Aorta (tissue), 5 donors: ENCODE measurements at places on chromosomes 1 and 21. TPM values are rescaled to one million over a fixed set of nuclear protein-coding genes. Genes with fewer than 3 reads are reported as not detected.

ANGPTL3 gene
- total RNA-seq: not detected

ODR4 gene
- total RNA-seq: 18.2 TPM

NTRK1 gene
- 1.2 TPM for total RNA-seq

LRRC7 gene
- total RNA-seq: 1.3 TPM

CD1B gene
- total RNA-seq: not detected

IL20 gene
- total RNA-seq: not detected

ASCL5 gene
- not detected for total RNA-seq

LMX1A gene
- total RNA-seq: 0.84 TPM

FCER1A gene
- total RNA-seq: 3.9 TPM

ADIPOR1 gene
- 61.3 TPM for total RNA-seq

SIK1 gene
- 18.1 TPM for total RNA-seq

TMPRSS15 gene
- not detected for total RNA-seq

- H3K27ac ChIP-seq: no peak overlapping the region
- H3K4me3 ChIP-seq: no peak overlapping the region
- H3K27me3 ChIP-seq: no peaks in the 10 kb centered on the region
- no peak for DNase-seq
- no peaks in the 10 kb centered on the region for H3K36me3 ChIP-seq
Measured at GRCh38 chr1:169259816-169260215, 107.8 kb downstream of the NME7 start.

GRCh38 chr1:168903237-168903830, 174.3 kb upstream of the DPT start:
- no peak for DNase-seq
- no peaks in the 10 kb centered on the region for H3K4me1 ChIP-seq
- H3K36me3 ChIP-seq: no peaks in the 10 kb centered on the region

DNA sequence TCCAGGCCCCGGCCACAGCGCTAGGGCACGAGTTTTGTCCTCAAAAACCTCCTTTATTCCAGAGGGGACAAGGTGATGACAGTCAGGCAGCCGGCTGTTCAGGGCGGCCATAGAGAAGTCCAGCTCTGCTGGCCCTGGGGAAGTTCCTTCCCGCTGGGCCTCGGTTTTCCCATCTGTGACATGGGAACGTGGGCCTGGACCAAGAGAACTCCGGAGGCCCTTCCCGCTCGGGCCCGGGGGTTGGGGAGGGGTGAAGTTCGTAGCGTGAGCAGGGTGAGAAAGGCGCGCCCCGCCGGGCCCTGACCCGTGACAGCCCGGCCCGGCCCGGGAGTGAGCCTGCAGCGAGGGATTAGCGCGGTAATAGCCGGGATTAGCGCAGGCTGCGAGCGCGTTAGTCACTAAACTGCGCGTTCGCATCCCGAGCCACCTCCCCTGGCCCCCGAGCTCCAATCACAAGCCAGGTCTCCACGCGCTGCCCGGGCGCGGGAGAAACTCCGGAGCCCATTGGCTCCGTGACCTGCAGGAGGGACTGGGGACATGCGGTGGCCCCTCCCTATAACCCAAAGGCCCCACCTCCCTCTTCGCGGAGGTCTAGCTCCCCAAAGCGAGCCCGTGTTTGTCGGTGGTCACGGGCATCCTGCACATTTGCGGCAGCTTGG, 29.8 kb upstream of the PADI2 start:
- no peak overlapping the region for H3K4me3 ChIP-seq
- no peak for DNase-seq
- no peaks in the 10 kb centered on the region for H3K4me1 ChIP-seq
- H3K27me3 ChIP-seq: no peaks in the 10 kb centered on the region
- no peak overlapping the region for H3K27ac ChIP-seq

- DNase-seq: no peak
- no peaks in the 10 kb centered on the region for H3K27me3 ChIP-seq
- no peaks in the 10 kb centered on the region for H3K36me3 ChIP-seq
- H3K4me1 ChIP-seq: no peaks in the 10 kb centered on the region
Measured at GRCh38 chr1:179476484-179476883, 99.3 kb downstream of the NPHS2 start.

DNA sequence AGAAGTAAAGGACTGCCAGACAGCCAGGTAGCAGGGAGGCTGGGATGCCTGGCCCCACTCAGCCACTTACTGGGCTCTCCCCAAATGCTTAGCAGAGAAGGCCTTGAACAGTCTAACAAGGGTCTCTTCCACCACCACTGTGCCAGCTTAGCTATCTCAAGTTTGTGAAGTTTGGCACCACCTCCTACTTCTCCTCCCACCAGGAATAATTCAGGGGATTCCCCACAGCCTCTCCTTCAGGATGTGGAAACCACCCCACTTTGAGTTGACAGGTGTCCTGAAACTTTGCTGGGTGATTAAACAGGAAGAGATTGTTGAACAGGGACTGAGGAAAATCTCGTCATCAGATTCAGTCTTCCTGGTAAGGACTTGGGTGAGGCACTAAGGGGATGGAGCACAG, 59.4 kb upstream of the ATP1B1 start:
- H3K27ac ChIP-seq: no peak overlapping the region
- H3K36me3 ChIP-seq: no peaks in the 10 kb centered on the region
- DNase-seq: no peak
- no peak overlapping the region for H3K4me3 ChIP-seq
- H3K27me3 ChIP-seq: no peaks in the 10 kb centered on the region
- H3K4me1 ChIP-seq: no peaks in the 10 kb centered on the region

DNA sequence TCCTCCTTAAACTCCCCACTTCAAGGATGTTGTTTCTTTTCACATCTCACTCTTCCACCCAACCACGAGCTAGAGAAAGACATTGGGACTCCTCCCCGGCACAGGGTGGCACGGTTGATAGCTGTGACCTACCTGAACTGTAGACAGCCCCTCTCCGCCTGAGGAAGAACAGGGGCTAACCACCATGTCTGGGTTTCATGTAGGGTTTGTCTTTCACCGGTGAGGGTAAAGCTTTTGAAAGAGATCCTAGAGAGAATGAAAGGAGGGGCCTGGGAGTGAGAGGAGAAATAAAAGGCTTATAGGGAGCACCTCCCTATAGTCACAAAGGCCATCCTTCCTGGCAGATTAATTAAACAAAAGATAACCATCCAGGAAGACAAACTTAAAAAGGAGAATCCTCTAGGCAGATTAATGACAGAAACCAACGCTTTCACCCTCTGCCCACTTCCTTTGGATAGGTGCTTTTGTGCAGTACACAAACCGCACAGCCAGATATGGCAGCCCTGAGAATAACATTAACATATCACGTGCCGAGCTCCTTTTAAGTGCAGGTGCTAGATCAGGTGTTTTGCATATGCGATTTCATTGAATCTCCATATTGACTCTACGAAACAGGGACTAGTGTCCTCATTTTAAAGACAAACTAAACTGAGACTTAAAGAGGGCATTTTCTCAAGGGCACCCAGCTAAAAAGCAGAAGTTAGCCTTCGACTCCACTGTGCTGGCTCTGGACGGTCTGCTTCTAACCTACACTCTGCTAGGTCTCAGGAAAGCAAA, 178.1 kb upstream of the RUNX1 start:
- H3K4me1 ChIP-seq: no peaks in the 10 kb centered on the region
- no peak overlapping the region for H3K4me3 ChIP-seq
- no peaks in the 10 kb centered on the region for H3K36me3 ChIP-seq
- DNase-seq: no peak
- H3K27ac ChIP-seq: no peak overlapping the region

DNA sequence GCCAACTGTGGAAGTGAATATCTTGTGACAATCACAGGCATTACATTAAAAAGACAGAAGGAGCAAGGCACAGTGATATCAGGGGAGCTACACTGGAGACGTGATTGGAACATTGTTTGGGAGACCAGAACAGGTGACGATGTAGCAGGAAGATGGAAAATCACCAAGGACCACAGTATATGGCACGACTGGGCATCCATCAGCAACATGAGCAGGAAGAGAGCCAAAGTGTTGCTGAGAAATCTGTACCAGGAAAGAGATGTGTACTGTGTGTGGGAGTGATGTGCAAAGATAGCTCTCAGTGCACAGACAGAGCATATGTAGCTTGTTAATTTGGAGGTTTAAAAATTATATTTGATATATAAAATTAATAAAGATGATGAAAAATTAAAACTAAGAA, 790.6 kb upstream of the ADGRL2 start:
- H3K27me3 ChIP-seq: no peaks in the 10 kb centered on the region
- DNase-seq: no peak
- H3K36me3 ChIP-seq: no peaks in the 10 kb centered on the region
- H3K4me1 ChIP-seq: no peaks in the 10 kb centered on the region
- H3K27ac ChIP-seq: no peak overlapping the region

DNA sequence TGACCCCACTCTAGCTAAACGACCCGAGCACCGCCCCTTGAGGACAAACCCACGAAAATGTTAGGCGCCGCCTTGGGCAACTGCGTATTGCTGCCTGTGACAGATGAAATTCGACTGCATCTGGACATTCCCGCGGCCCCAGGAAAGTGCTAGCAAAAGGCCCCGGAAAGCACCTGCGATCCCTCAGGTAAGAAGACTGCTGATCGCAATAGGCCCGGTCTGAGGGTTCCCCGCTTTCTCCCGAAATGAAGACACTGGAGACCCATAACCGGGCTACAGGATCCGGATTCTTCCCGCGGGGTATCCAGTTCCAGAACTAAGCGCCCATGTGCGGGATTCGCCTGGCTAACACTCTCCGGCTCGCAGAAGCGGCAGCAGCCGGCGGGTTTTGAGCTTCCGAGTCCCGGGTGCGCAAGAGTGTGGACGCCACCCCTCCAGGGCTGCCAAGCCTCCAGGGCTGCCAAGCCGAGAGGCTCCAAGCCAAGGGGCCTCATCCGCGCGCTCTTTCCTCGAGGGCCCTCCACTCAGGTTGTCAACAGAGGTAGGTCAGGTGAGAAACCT, 157.9 kb upstream of the NBPF11 start:
- no peak overlapping the region for H3K4me3 ChIP-seq
- no peak overlapping the region for H3K27ac ChIP-seq
- H3K36me3 ChIP-seq: no peaks in the 10 kb centered on the region
- H3K27me3 ChIP-seq: peaks cover 6% of the 10 kb centered on the region
- DNase-seq: no peak

DNA sequence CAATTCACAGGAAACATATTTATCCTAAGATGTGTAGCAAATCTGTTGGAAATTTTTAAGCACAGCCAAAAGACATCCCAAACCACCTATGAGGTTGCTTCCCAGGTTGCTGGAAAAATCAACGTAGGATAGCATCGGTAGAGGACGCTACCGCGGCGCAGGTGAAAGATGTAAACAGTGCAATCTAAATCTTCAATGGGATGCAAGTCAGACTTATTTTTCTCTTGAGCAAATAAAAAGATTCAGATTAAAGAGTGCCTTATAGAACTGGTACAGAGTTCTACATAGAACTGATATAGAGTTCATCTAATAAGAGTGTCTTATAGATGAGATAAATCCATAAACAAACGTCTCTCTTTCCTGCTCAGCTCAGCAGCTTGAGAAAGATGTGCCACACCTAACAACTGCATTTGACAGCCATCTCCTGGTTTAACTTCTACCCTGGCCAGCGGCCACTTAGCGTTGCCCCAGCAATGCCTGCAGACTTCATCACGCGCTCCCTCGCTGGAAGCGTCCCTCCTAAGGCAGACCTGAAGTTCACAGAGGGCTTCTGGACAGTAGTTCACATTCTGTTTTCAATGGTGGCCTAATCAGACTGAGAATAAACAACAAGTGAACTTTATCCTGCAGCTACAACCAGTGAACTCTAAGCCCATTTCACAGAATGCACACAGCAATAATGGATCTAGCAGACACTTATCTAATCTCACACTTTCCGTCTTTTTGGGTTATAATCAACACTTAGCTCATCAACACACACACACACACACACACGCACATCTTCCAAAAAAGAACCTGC, 164.5 kb downstream of the TOMM20 start:
- no peak overlapping the region for H3K27ac ChIP-seq
- no peak for DNase-seq
- no peaks in the 10 kb centered on the region for H3K36me3 ChIP-seq

- no peaks in the 10 kb centered on the region for H3K4me1 ChIP-seq
- H3K36me3 ChIP-seq: no peaks in the 10 kb centered on the region
- H3K4me3 ChIP-seq: no peak overlapping the region
- H3K27me3 ChIP-seq: no peaks in the 10 kb centered on the region
- no peak for DNase-seq
Measured at GRCh38 chr1:246790364-246790763, 66.2 kb downstream of the SCCPDH start.

DNA sequence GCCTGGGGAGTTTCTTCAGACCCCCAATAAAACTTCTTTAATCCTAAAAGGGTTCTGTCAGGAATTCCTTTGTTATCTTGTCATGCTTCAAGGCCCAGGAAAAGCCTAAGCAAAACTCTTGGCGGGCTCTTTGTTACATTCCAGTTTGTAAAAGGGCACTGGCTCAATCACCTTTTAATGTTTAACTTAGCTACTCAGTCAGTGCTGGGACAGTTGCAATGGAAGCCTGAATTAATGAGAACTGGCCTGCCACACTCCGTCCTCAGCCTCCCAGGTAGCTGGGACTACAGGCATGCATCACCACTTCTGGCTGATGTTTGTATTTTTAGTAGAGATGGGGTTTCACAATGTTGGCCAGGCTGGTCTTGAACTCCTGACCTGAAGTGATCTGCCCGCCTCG, 21.3 kb upstream of the ASB17 start:
- no peaks in the 10 kb centered on the region for H3K4me1 ChIP-seq
- H3K4me3 ChIP-seq: no peak overlapping the region
- H3K27ac ChIP-seq: no peak overlapping the region
- no peaks in the 10 kb centered on the region for H3K36me3 ChIP-seq

DNA sequence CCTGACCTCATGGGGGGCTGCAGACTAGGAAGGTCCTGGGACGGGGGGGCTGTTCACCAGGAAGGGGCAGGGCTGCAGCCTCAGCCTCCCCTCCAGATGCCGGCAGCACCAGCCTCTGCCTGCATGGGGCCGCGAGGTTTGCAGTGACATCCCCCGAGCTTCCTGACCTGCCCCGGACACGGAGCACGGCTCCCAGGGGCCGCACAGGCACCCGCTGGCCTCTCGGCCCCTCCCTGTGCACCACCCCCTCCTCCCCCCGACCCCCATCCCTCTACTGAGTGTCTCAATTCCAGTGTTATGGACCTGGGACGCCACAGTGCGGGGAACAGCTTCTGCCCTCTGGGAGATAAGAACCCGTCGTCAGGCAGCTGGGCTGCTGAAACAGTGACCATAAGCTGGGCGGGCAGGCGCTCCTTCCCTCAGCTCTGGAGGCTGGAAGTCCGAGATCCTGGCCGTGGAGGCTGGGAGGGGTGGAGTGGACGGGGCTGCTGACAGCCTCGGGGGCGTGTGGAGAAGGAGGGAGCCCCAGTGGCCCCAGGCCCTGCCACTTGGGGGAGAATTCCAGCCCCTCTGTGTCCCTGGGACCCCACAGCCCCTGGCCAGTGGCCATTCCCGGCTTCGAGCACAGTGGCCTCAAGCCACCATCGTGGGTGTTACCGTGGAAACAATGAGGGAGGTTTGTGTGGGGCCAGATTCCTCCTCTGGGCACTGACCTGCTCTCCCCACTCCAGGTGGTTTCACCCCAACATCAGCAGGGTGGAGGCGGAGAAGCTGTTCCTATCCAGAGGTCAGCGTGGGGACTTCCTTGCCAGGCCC, 11.6 kb downstream of the RNF223 start:
- no peaks in the 10 kb centered on the region for H3K4me1 ChIP-seq
- no peaks in the 10 kb centered on the region for H3K27me3 ChIP-seq
- no peak overlapping the region for H3K4me3 ChIP-seq
